ENCODE measurements at places on chromosomes 3 and 15. TPM values are rescaled to one million over a fixed set of nuclear protein-coding genes. Genes with fewer than 3 reads are reported as not detected.

Gene ZNF80
- not detected for total RNA-seq

Gene GABRG3
- not detected for total RNA-seq

Gene ITIH4
- 5.0 TPM for total RNA-seq

Gene GOLGA6A
- not detected for total RNA-seq

Gene ATP2B2
- not detected for total RNA-seq
